ENCODE measurements at places on chromosomes 11 and 22.

GRCh38 chr11:1051356-1052132 lies 15.0 kb upstream of the MUC6 start:
- no peak for DNase-seq

DNA sequence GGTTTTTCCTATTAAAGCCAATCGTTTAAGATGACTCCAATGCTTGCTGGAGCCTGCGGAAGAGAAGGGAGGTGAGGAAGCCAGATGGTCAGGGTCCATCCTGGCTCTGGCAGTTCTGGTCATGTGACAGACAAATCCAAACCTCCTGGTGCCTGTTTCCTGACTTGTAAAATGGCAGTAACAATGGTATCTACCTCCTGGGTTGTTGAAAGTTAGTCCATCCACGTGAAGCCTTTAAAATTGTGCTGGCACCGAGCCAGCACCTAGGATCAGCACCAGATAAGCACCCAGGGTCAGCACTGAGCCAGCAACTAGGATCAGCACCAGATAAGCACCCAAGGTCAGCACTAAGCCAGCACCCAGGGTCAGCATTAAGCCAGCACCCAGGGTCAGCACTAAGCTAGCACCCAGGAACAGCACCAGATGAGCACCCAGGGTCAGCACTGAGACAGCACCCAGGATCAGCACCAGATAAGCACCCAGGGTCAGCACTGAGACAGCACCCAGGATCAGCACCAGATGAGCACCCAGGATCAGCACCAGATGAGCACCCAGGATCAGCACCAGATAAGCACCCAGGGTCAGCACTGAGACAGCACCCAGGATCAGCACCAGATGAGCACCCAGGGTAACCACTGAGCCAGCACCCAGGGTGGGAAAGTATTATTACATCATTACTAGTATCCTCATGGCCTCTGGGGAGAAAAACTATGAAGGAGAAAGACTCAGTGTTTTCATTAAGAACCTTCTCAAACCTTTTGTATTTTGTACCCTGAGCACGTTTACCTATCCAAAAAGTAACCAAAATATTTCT lies 17.2 kb downstream of the KIAA0930 start:
- DNase-seq = no peak

GRCh38 chr11:69641681-69642548 lies 959 bp downstream of the CCND1 start:
- DNase-seq = no peak

GRCh38 chr22:31952472-31952871 lies 8.1 kb downstream of the YWHAH start:
- DNase-seq = no peak

GRCh38 chr22:20968281-20968977 lies 1.4 kb downstream of the AIFM3 start:
- no peak for DNase-seq

- peak; percentile 71 for DNase-seq
These were observed 1.3 kb upstream of the HDAC10 start for GRCh38 chr22:50252082-50253045.

- DNase-seq = no peak
These were observed 38.0 kb downstream of the HORMAD2 start for GRCh38 chr22:30118291-30118690.

DNA sequence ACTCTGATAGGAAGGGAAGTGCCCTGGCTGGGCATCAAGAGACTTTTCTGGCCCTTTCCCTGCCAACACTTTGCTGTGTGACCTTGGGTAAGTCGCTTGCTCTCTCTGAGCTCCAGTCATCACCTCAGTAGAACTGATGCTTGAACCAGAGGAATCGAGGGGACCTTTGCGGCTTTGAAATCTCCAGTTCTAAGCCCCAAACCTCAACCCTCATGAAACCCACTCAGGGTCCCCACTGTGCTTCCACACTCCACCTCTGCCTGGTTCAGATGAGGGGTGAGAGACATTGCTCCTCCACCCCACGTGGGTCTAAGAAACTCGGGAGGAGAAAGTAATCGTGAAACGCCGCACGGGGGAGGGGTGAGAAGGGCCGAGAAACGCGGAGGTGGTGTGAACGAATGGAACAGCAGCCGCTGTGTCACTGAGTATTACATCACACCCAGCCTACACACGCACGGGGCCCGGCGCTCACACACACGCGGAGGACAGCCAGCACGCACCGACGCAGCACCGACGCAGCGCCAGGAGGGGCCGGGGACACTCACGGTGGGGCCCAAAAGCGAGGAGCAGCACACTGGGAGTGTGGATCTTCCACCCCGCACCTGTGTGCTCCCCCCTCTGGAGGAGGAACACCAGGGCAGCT lies 4.3 kb downstream of the RTN4RL2 start:
- DNase-seq = no peak

- no peak for DNase-seq
These were observed 650.8 kb upstream of the KIRREL3 start for GRCh38 chr11:127651175-127651887.

- no peak for DNase-seq
These were observed 91.5 kb downstream of the ABTB2 start for GRCh38 chr11:34266090-34266912.

DNA sequence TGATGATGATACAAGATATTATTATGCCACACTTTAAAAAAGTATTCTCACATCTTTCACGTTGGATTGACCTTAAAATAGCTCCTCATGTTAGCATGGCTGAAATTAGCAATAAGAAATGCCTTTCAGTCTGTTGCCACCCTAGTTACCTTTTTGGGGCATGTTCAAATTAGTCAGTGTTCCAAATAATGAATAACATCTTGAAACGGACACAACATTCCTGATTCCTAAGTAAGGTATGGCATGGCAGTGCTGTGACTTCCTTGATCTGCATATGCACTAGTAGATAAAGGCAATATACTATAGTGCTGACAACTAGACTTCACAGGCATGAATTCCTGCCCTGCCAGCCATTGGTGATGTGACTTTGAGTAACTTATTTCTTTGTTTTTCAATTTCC lies 914.5 kb downstream of the METTL15 start:
- no peak for DNase-seq

DNA sequence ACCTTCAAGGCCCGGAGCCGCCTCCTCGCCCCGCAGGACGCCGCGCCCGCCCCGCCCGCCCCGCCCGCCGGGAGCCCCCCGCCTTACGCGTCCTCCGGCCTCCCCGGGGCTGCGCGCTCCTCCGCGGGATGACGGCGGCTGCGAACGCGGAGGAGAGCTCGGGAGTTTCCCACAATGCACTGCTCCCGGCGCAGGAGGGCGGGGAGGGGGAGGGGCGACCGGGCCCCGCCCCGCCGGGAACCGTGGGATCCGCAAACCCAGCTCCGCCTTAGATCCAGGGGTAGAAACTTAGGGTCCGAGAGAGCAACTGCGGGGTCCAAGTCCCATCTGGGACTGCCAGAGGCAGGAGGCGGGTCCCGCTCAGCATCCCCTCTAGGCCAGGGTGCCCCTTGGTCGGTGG lies at the start of gene CEND1:
Gene CEND1, minus strand, starts transcription at position 148 of the 400 bp plus-strand sequence. CDS start 1,514 bp downstream, outside the sequence.
- peak; percentile 28 for DNase-seq

- DNase-seq = peak; percentile 82
These were observed at the start of gene SCYL1 for GRCh38 chr11:65524741-65525545. SCYL1 (plus strand) TSS chr11:65525083; CDS start chr11:65525154, 71 bp downstream.

Measured in activated CD4-positive, alpha-beta T cell treated with anti-CD3 and anti-CD28 coated beads, Interleukin-2, amount 50 U/mL, for 1 hour (primary cell).